ENCODE measurements at places on chromosomes 3 and 15. TPM values are rescaled to one million over a fixed set of nuclear protein-coding genes. Genes with fewer than 3 reads are reported as not detected.

The LRRIQ4 gene
- total RNA-seq = 0.74 TPM

The MAP6D1 gene
- 22.3 TPM for total RNA-seq

DNA sequence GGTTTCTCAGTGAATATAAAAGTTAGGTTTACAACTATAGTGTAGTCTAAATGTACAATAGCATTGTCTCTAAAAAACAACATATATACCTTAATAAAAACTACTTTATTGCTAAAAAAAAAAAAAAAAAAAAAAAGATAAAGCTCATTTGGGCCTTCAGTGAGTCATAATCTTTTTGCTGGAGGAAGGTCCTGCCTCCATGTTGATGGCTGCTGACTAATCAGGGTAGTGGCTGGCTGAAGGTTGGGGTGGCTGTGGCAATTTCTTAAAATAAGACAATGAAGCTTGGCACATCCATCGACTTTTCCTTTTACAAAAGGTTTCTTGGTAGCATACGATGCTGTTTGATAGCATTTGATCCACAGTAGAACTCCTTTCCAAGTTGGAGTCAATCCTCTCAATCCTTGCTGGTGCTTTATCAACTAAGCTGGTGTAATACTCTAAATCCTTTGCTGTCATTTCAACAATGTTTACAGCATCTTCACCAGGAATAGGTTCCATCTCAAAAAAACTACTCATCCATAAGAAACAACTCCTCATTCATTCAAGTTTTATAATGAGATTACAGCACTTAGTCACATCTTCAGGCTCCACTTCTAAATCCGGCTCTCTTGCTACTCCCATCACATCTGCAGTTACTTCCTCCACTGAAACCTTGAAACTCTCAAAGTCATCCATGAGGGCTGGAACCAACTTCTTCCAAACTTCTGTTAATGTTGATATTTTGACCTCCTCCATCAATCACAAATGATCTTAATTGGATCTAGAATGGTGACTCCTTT is 13.3 kb downstream of the ZNF280D start:
- DNase-seq = no peak

GRCh38 chr3:55818485-55818884 is 331.4 kb upstream of the WNT5A start:
- DNase-seq = no peak

DNA sequence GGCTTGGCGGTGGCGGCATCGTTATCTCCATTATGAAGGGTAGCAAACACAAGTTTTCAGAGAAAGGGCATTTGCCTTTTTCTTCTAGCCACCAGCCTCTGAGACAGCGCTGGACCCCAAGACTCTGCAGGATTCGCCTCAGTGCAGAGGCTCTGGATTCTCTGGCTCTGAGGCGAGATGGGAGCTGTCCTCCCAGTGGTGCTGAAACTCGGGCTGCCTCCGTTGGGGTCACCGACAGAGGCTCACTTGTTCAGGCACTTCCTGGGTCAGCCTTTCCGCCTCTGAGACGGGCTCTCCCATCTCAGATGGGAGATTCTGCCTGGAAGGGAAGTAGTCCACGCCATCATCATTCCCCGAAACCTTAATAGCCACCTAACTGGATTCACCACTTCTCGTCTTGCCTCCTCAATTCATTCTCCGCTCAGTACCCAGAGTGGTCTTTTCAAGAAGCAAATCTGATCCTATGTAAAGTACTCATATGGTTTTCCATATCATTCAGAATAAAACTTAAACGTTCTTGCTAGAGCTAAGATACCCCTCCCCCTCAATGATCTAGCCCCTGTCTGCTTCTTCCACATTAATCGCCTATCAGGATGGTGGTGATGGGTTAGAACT is 76.9 kb downstream of the RHCG start:
- DNase-seq = no peak

DNA sequence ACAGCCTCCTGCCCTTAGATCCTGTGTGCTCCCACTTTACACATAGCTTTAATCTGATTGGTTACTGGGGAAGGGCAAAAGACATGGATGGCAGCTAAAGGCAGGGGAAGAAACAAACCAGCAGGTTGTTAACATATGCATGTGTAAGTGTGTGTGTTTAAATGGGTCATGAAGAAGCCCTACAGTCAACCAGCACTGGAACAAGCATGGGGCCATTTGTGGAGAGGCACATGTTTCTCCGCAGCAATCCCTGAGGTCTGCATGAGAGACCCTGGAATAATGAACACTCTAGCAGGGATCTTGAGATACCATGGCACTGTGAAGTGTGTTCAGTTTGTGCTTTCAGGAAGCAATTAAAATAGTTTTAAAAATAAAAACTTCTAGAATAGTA is 6.0 kb downstream of the KLF13 start:
- DNase-seq = no peak

DNA sequence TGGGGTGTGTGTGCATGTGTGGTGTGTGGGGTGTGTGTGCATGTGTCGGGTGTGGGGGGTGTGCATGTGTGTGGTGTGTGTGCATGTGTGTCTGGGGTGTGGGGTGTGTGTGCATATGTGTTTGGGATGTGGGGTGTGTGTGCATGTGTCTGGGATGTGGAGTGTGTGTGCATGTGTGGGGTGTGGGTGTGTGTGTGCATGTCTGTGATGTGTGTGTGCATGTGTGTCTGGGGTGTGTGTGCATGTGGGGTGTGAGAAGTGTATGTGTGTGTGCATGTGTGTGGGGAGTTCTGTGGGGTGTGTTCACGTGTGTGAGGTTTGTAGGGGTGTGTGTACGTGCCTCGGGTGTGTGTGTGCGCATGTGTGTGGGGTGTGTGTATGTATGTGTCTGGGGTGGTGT is 6.7 kb upstream of the OCA2 start:
- DNase-seq = no peak

The ITIH3 gene
- 0.46 TPM for total RNA-seq

DNA sequence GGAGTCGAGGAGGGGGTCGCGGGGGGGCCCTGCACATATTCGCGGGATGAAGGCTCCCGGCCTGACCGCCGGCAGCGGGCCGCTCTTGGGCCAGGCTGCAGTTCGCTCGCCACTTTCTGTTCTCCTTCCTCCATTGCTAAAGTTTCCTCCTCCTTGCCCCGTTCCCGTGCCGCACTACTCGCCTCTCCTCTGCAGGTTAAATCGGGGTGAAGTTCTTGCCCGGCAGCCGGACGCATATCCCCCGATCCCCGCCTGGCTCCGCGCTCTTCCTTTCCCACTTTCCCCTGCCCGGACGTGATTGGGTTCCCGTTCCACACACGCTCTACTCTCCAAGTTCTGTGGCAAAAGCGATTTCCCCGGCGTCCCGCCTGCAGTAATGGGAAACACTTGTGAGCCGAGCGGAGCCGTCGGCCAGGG is 556 bp downstream of the CRYBG3 start:
- DNase-seq = peak; percentile 48

DNA sequence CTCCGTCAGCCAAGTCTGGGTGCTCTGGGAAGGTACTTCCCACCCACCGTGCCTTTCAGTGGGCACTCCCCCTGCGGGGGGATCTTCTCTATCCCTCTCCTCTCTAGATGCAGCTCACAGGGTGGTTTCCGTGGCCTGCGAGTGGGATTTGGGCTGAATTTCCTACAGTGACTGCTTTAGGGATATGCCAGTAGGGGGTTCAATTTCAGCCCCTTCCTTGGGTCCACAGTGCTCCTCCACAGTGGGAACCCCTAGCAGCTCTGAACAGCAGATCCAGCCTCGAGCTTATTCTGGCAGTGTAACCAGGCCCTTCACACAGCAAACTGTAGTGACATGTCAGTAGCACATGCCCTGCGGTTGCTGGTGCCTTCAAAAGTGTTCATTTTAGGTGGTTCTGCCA is 155.7 kb downstream of the CHDH start:
- no peak for DNase-seq

The MFGE8 gene
- total RNA-seq = 63.1 TPM

GRCh38 chr3:62665627-62666437 is 209.4 kb downstream of the CADPS start:
- DNase-seq = peak; percentile 41

GRCh38 chr15:101387574-101387973 is 92.5 kb upstream of the SNRPA1 start:
- no peak for DNase-seq

GRCh38 chr15:90660195-90660998 is 56.7 kb upstream of the BLM start:
- DNase-seq = no peak

- peak; percentile 24 for DNase-seq
Observed at GRCh38 chr3:107430996-107431245, 53.7 kb downstream of the CCDC54 start.

DNA sequence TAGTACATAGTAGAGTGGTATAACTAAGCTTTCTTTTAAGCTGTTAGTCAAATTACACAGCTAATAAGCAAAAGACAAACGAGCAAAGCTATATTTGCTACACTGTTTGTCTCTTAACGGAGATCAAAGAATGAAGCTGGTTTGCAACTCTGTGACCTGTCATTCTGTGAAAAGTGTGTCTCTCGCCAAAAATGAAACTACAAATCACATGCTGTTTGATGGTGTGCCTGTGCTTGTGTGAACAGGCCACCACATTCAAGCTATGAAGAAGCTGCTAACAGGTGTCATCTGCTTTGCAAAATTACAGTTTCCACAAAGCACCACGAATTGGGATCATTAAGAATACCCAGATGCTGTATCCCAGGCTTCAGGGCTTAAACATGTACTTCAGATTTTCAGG is 667.8 kb upstream of the NAALADL2 start:
- no peak for DNase-seq

The NANOGP8 gene
- not detected for total RNA-seq

DNA sequence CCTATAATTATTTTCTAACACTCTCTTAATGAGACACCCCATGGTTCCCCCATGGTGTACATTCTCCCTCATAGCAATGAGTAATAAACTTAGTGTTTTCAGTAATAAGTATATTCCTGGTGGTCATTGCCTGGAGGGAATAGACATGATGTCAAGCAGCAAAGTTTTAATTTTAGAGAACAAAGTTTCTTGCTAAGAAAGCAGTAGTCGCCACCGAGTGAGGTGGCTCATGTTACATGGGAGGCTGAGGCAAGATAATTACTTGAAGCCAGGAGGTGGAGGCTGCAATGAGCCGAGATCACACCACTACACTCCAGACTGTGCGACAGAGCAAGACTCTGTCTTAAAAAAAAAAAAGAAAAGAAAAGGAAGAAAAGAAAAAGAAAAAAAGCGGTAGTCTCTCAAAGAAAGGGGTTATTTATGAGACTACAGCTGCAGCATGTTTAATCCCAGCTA is 2.4 kb upstream of the ELP6 start:
- no peak for DNase-seq

The PHC3 gene
- total RNA-seq = 34.5 TPM

The SLC9A9 gene
- 23.6 TPM for total RNA-seq

- no peak for DNase-seq
Observed at GRCh38 chr3:112582244-112582874, 20.5 kb downstream of the SLC35A5 start.

DNA sequence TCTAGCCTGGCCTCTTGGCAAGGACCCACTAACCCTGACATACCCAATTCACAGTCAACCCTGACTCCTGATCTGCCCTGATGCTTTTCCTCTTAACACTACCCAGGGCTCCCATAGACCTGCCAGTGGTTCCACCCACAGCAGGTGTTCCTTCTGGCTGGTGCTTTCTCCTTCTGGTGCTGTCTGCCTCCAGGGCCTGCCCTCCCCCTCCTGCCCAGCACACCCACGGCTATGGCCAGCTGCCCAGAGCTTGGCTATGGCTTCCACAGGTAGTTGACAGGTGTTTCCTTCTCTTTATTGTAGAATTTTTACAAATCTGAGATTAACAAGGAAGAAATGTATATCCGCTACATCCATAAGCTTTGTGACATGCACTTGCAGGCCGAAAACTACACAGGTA is 46.5 kb upstream of the MANF start:
- no peak for DNase-seq

The OCA2 gene
- total RNA-seq = not detected

The LNP1 gene
- 3.4 TPM for total RNA-seq

DNA sequence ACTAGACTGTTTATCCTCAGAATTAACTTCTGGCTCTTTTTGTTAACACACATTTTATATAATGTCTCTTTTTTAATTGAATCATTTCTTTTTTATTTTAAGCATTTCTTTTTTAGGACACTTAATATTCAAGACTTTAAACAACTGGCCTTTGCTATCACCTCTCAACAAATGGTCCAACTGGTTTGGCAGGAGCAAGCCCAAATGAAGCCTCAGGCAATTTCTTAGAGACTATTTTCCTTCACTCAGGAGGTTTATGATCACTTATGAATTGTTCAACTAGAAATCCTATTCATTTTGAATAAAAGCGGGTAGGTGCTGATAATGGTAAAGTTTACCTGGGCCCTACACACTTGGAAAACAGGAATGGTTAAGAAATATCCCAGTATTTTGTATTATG is 705.6 kb upstream of the GBE1 start:
- DNase-seq = no peak

GRCh38 chr15:93121973-93122910 is 33.2 kb upstream of the RGMA start:
- DNase-seq = no peak

DNA sequence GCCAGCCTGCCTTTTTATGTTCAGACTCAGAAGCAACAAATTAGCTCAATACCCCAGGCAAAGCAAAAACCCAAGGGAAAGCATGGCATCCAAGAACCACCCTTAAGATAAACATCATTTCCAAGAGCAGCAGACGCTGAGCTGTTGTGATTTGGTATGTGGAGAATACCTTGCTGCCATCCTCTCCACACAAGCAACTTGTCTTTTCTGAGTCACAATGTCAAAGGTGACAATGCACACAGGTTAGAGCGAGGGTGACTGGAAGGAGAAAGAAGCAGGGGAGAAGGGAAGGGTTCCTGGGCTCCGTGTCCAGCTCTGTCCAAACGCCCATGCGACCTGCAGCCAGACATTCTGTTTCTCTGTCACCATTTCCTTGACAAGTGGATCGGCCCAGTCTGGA is 6.0 kb downstream of the PCSK6 start:
- no peak for DNase-seq

- no peak for DNase-seq
Observed at GRCh38 chr3:99458013-99458412, 180.4 kb upstream of the COL8A1 start.

GRCh38 chr3:98508582-98508981 is 11.1 kb downstream of the OR5K2 start:
- no peak for DNase-seq

DNA sequence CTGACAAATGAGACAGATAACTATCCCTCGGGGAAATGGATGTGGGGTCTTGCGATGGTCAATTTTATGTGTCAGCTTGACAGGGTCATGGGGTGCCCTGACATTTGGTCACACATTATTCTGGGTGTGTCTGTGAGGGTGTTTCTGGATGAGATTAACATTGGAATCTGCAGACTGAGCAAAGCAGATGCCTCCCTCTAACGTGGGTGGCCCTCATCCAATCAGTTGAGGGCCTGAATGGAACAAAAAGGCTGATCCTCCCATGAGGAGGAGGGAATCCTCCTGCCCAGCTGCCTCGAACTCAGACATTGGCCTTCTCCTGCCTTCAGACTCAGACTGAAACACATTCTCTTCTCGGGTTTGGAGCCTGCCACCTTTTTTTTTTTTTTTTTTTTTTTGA is 69.0 kb downstream of the MINAR1 start:
- DNase-seq = no peak

GRCh38 chr3:138062626-138063025 is 52.7 kb downstream of the CLDN18 start:
- no peak for DNase-seq

GRCh38 chr3:58345457-58345856 is 12.8 kb downstream of the PXK start:
- DNase-seq = no peak
